ENCODE measurements at places on chromosomes 12 and 14. TPM values are rescaled to one million over a fixed set of nuclear protein-coding genes. Genes with fewer than 3 reads are reported as not detected.

NTN4 gene
- 84.9 TPM for total RNA-seq

BCL2L14 gene
- 18.8 TPM for total RNA-seq

DLGAP5 gene
- total RNA-seq: 17.2 TPM

ACSS3 gene
- total RNA-seq: 22.8 TPM

LRRC10 gene
- total RNA-seq: 0.12 TPM

GALNT8 gene
- total RNA-seq: 16.0 TPM

KRT83 gene
- 1.2 TPM for total RNA-seq

CPNE6 gene
- total RNA-seq: 0.12 TPM

ERGIC2 gene
- total RNA-seq: 83.0 TPM

GRCh38 chr12:108442067-108442466 is 73.0 kb upstream of the FICD start:
- no peak for DNase-seq
- H3K27ac ChIP-seq: no peak overlapping the region
- no peaks in the 10 kb centered on the region for H3K36me3 ChIP-seq
- no peaks in the 10 kb centered on the region for H3K4me1 ChIP-seq
- H3K27me3 ChIP-seq: no peaks in the 10 kb centered on the region

DNA sequence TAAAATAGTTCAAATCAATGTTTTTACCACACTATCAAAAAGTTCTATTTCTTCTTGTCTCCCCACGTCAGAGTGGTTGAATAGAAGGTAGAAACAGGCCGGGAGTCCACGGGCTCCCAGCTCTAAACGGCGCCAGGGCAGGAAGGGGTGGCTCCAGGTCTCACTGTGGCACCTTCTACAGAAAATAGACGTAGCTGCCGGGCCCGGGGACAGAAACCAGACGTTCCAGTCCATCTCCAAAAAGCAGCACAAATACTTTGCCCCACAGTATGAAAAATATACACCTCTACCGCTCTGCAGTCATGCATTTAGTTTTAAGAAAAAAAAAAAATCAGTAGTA is 30.9 kb downstream of the CCNK start:
- DNase-seq: peak; percentile 53
- H3K27me3 ChIP-seq: no peaks in the 10 kb centered on the region
- H3K27ac ChIP-seq: peak overlapping the region; percentile 85

- H3K4me1 ChIP-seq: peaks cover 17% of the 10 kb centered on the region
- no peak overlapping the region for H3K4me3 ChIP-seq
- no peaks in the 10 kb centered on the region for H3K36me3 ChIP-seq
- H3K27me3 ChIP-seq: no peaks in the 10 kb centered on the region
Observed at GRCh38 chr12:56676851-56677580, 11.1 kb downstream of the PTGES3 start.

- DNase-seq: no peak
- H3K27ac ChIP-seq: no peak overlapping the region
- H3K27me3 ChIP-seq: no peaks in the 10 kb centered on the region
- no peaks in the 10 kb centered on the region for H3K36me3 ChIP-seq
- no peak overlapping the region for H3K4me3 ChIP-seq
Observed at GRCh38 chr12:116094475-116094874, 183.0 kb downstream of the MED13L start.

DNA sequence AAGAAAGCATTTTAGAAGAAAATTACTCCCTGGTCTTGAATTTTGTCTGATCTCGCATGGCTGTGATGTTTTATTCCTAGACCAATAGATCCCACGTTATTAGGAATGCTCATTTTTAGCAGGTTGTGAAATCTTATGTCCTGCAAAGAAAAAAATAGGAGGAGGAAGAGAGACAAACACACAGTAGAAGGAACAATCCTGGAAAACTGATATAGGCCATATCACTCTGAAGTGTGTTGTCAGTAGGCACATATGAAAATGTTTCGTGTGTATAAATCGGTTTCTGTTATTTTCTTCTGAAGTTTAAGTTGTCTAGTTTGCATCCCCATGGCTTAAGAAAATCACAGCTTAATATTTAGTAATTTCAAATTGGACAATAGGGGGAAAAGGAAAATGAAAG is 12.4 kb downstream of the SLCO1B3 start:
- DNase-seq: no peak
- H3K27ac ChIP-seq: no peak overlapping the region

DNA sequence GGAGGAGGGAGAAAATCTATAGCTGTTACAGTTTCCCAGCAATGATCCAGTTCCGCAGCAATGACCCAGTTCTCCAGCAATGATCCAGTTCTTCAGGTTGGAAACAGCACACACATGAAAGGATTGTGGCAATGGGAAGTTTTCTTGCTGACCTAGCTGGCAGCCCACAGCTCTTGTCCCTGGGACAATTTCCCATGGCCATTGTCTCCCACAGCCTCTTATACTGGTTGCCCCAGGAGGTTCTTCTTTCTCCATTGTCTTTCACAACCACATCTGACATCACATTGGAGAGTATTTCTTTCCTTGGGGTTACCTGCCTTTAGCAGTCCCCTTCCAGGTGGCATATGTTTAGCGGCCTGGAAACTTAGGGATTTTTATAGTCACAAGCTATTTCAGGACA is 209.8 kb upstream of the PLEKHG7 start:
- H3K27me3 ChIP-seq: no peaks in the 10 kb centered on the region
- no peak overlapping the region for H3K27ac ChIP-seq

DNA sequence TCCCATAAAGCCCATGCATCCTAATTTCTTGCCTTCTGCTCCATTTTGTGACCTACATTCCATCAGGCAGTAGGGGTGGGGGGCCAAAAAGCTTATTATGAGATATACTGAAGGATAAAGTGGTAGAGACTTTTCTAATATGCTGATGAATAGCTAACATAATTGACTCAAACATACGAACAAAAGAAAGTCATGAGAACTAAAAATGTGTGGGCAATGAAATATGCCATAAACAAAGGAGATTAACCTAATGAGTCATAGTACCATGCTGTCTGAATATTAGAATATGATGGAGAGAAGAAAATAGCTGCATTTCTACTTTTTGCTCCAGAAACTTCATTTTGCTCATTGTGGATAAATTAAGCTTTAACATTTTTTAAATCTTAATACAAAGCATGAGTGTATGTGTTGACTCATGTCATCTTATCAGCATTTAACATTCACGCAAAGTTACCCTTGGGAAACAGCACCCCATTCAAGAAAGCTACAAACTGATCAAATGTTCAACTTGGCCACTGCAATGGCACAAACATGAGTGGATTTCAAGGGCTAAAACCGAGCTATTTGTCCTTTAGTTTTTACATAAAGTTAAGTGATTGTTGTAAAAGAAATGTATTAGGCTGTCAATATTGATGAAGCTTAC is 64.0 kb upstream of the DIO2 start:
- DNase-seq: no peak
- H3K4me3 ChIP-seq: no peak overlapping the region
- H3K27ac ChIP-seq: no peak overlapping the region
- H3K4me1 ChIP-seq: no peaks in the 10 kb centered on the region

DNA sequence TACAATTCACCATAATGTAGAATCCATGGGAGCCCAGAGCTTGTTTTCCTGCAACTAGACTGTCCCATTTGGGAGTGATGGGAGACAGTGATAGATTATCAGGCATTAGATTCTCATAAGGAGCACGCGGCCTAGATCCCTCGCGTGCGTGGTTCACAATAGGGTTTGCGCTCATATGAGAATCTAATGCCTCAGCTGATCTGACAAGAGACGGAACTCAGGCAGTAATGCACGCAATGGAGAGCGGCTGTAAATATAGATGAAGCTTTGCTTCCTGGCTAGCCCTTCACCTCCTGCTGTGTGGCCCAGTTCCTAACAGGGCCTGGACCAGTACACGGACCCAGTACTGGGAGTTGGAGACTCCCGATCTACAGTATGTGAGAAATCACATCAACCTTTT is 126.7 kb downstream of the FBXL14 start:
- H3K4me3 ChIP-seq: no peak overlapping the region
- H3K4me1 ChIP-seq: peaks cover 12% of the 10 kb centered on the region
- no peaks in the 10 kb centered on the region for H3K27me3 ChIP-seq
- H3K27ac ChIP-seq: no peak overlapping the region

GRCh38 chr12:109088818-109089217 is 4.5 kb downstream of the ALKBH2 start:
- H3K36me3 ChIP-seq: no peaks in the 10 kb centered on the region
- H3K27ac ChIP-seq: no peak overlapping the region
- no peaks in the 10 kb centered on the region for H3K27me3 ChIP-seq
- H3K4me1 ChIP-seq: peaks cover 11% of the 10 kb centered on the region

GRCh38 chr14:75906680-75907280 is 75.0 kb downstream of the TGFB3 start:
- no peak overlapping the region for H3K4me3 ChIP-seq
- DNase-seq: peak; percentile 82
- no peaks in the 10 kb centered on the region for H3K36me3 ChIP-seq

- DNase-seq: no peak
- H3K4me3 ChIP-seq: no peak overlapping the region
- H3K27me3 ChIP-seq: no peaks in the 10 kb centered on the region
- H3K36me3 ChIP-seq: no peaks in the 10 kb centered on the region
- H3K27ac ChIP-seq: no peak overlapping the region
- no peaks in the 10 kb centered on the region for H3K4me1 ChIP-seq
Observed at GRCh38 chr14:91831337-91831736, 36.0 kb downstream of the TC2N start.

GRCh38 chr14:51661504-51661903 is 9.8 kb downstream of the FRMD6 start:
- H3K27ac ChIP-seq: no peak overlapping the region
- DNase-seq: no peak
- no peaks in the 10 kb centered on the region for H3K36me3 ChIP-seq
- no peaks in the 10 kb centered on the region for H3K27me3 ChIP-seq
- H3K4me1 ChIP-seq: peaks cover 3% of the 10 kb centered on the region

- no peaks in the 10 kb centered on the region for H3K27me3 ChIP-seq
- no peak overlapping the region for H3K27ac ChIP-seq
- no peaks in the 10 kb centered on the region for H3K4me1 ChIP-seq
- DNase-seq: no peak
- no peak overlapping the region for H3K4me3 ChIP-seq
Observed at GRCh38 chr12:76197283-76197682, 112.8 kb upstream of the NAP1L1 start.

- no peak for DNase-seq
- H3K36me3 ChIP-seq: no peaks in the 10 kb centered on the region
- no peak overlapping the region for H3K27ac ChIP-seq
Observed at GRCh38 chr12:92486443-92487137, 216.2 kb upstream of the PLEKHG7 start.

DNA sequence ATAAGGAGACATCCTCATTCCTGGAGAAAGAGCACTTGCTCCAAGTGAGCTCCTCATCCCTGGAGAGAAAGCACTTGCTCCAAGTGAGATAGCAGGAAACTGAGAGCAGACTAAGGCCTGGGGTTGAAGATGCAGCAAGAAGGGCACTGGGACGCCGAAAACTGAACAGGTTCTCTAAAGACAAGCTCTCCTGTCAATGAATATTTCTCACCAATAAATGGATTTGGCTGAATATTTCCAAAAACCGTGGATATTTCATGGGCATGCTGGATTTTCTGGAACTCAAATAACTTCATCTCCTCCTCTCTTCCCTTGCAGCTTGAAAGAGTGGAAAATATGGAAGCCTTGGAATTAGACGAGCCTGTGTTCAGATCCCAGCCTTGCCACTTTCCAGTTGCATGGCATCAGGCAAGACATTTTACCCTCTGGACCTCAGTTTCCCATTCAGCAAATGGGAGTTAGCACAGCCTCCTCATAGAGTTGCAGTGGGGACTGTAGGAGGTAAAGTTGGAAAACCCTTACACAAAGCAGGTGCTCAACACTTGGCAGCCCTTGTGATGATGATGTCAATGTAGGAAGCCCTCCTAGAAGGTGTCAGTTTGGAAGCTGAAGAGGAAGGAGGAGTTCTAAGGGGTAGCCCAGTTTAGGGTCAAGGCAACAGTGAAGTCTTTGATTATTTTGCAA is 4.4 kb upstream of the KRT76 start:
- no peak overlapping the region for H3K4me3 ChIP-seq
- H3K27ac ChIP-seq: no peak overlapping the region
- no peaks in the 10 kb centered on the region for H3K4me1 ChIP-seq
- no peaks in the 10 kb centered on the region for H3K27me3 ChIP-seq
- H3K36me3 ChIP-seq: no peaks in the 10 kb centered on the region
- DNase-seq: no peak
